T-helper 9 cell (primary cell): ENCODE measurements at places on chromosomes 12 and 14.

DNA sequence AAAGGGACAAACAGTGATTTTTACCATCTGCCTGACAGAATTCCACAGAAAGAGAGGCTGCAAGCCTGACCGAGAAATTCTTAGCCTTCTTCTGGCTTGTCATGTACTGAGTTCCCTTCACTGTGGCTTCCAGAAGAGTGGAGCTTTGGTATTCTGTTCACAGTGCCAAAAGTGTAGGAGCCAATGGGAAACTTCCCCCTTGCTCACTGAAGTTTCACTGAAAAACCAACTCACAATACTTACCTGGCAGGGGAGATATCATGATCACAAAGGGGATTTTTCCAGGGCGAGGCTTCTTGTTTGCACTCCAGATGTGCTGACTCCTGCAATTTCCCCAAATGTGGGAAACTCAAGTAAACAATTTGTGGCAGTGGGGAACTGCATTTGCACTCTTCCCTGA is 31.7 kb upstream of the MMP19 start:
- no peak for DNase-seq

DNA sequence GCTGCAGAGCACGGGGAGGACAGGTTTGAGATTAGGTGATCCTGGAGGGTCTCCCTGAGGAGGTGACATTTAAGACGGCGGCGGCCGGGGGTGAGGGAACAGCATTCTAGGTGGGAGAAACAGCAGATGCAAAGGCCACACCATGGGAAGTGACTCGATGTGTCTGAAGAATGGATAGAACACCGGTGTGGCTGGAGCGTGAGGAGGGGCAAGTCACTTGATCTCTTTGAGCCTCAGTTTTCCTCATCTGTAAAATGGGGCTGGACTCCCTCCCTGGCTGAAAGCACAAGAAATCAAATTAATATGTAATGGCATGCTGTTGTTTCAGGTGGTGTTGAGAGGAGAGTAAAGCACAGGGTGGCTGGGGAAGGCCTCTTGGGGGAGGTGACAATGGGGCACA is 10.0 kb upstream of the NCOR2 start:
- no peak for DNase-seq

- no peak for DNase-seq
These were observed 57.0 kb upstream of the PNMA1 start for GRCh38 chr14:73770977-73771847.

DNA sequence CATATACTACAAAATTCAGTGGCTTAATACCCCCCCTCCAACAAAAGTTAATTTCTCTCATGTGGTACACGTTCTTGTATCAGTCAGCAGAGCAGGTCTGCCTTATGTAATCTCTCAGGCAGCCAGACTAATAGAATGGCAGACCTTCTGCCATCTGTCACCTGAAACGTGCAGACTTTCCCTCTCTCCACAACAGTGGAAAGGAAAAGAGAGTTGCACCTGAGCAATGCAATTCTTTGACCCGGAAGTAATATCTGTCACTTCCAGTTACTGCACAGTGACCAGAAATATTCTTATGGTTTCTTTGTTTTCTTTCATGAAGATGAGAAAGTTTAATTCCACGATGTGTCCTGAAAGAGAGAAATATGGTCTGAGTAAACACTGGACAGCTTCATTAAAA is 14.4 kb downstream of the KERA start:
- no peak for DNase-seq

DNA sequence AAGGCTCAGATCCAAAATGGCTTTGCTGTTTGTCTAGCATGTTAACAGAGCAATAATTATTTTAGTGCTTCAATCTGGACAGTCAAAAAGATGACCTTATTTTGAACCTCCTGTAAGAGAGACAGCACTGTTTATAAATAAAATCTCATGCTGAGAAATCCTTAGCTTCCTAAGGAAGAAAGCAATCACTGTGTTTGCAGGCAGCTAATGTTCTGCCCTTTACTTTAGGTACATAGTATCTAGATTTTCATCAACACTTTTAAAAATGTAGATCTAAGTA is 105.3 kb downstream of the PRKD1 start:
- no peak for DNase-seq

DNA sequence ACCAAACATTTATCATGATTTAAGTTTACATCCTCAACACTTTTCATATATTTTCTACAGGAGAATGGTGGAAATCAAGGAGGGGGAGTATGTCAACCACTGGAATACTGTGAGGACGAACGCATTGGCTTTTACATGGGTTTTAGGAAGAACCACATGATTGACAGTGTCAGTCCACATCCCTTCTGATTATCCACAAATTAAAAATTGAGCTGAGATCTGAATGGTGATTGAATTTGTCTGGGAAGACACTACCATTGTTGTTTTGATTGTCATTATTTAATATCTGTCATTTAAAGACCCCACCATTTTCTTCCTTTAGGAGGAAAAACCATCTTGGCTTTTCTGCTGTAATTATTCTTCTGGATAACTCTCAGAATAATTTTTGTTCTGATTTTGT is 31.3 kb upstream of the KLRF1 start:
- DNase-seq = no peak

GRCh38 chr12:2682296-2683251 is 112.2 kb upstream of the FKBP4 start:
- peak; percentile 16 for DNase-seq

DNA sequence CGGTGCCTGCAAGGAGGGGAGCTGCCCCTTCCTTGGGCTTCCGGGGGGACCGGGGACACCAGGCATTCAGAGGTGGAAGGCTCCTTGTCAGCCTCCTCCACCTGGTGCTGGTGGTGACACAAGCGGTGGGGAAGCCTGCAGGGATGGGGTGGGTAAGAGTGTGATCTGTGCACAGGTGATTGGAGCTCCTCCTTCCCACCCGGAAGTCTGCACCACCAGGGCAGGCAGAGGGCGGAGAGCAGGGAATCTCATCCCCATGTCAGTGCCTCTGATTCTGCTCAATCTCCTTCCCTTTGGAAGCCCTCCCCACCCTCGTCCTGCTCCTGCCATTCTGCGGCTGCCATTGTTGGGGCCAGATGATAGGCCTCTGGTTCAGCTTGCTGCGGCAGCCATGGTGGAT is 238.1 kb upstream of the CRY1 start:
- no peak for DNase-seq

GRCh38 chr12:109706398-109706746 is 7.3 kb upstream of the FAM222A start:
- no peak for DNase-seq
